Stimulated activated CD4-positive, alpha-beta T cell treated with anti-CD3 and anti-CD28 coated beads, Interleukin-1b, Interleukin-23, amount 100 ng/mL, for 1 hour (primary cell): ENCODE measurements at places on chromosomes 5 and 9.
A peak's percentile ranks its signal among the peaks of the same experiment; 100 is the strongest.

DNA sequence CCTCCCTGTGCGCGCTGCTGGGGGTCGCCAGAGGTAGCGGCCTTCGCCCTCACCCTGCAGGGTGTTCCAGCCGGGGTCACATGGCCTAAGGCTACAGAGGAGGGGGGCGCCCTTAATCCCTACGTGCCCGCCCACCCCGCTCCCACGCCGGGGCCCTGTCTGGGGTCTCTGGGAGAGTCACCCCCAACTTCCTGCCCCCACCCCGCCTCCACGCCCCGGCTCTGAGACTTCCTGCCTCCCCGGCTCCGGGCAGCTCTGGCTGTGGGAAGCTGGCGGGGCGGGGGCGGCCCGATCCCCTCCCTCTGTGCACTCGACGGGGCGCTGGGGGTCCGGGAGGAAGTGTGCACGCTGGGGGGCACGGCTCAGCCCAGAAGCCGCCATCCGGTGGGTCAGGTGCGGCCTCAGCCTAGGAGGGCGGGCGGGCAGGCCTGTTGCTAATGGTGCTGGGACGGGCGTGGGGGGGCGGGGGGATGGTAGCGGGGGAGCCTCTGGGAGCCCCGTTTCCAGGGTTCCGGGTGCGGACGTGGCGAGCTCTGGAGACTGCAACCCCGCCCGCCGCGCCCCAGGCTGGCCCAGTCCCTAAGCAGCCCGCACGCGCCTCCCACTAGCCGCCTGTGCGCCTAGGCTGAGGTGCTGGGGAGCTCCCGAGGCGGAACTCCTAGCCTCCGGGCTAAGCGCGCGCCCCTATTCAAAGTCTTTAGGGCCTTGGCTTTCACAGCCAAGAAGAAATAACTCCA lies 61.6 kb downstream of the CXXC5 start:
- no peak for DNase-seq

- no peak for DNase-seq
Observed at GRCh38 chr9:117242082-117242481, 172.8 kb downstream of the ASTN2 start.

GRCh38 chr5:24742334-24742733 lies 97.6 kb upstream of the CDH10 start:
- DNase-seq = no peak

DNA sequence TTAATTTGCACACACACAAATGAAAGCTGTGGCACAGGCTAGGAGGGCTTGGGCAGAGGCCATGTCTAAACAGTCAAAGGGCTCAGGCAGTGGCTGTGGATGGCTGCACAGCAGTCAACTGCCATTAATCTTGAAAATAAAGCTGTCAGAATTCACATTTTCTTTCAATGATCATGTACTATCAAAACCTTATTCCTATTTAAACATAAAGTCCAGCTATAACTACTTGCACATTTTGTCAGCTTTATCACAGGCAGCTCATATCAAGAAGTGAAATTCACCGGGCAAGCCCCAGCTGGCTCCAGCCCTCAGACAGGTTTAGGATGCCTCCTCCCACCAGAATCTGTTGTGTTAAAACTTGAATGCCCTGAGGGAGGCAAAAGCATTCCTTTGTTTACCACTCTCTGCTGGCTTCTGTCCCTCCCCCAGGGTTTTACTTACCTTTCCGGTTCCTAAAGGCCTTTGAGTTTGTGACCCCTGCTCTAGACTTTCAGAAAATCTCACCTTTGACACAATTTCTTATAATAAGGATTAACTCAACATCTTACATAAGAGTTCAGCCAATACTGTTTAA lies 54.9 kb upstream of the GRAMD2B start:
- DNase-seq = no peak

GRCh38 chr5:58335518-58335917 lies 124.4 kb downstream of the PLK2 start:
- DNase-seq = no peak

- DNase-seq = no peak
Observed at GRCh38 chr9:112771359-112772214, 21.0 kb downstream of the SNX30 start.

DNA sequence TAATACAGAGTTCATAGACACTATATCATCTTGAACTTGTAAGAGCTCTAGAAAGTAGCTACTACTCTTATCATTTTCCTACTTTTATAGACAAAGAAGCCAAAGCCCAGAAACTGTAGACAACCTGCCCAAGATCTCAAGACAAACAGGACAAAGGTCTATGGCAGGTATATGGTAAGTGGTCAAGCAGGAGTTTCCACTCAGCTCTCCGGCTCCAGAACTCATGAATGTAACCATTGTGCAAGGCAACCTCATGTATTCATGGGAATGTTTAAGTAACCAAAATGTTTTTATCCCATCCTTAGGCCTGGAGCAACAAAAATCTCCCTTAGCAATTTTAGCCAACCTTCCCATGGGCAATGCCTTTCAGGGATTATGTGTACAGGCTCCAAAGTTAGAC lies 163.4 kb upstream of the PUM3 start:
- DNase-seq = no peak

GRCh38 chr9:132862533-132862932 lies 15.6 kb downstream of the AK8 start:
- DNase-seq = no peak

- DNase-seq = no peak
Observed at GRCh38 chr5:124957063-124957462, 210.6 kb upstream of the ZNF608 start.

DNA sequence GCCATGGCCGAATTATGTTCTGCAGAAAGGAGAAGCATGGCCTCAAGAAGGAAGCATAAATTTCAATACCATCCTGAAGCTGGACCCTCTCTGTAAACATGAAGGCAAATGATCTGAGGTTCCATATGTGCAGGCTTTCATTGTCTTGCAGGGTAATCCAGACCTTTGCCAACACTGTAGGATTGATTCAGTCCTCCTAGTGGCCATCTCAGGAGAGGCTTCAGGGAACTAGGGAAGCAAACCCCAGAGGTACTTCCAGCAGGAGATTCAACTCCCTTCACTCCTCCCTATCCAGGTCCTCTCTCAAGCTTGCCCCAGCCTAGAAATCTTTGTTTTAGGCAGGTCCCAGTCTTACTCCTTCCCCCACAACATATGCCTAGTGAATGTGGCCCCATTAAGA lies 99.3 kb upstream of the HCN1 start:
- no peak for DNase-seq

DNA sequence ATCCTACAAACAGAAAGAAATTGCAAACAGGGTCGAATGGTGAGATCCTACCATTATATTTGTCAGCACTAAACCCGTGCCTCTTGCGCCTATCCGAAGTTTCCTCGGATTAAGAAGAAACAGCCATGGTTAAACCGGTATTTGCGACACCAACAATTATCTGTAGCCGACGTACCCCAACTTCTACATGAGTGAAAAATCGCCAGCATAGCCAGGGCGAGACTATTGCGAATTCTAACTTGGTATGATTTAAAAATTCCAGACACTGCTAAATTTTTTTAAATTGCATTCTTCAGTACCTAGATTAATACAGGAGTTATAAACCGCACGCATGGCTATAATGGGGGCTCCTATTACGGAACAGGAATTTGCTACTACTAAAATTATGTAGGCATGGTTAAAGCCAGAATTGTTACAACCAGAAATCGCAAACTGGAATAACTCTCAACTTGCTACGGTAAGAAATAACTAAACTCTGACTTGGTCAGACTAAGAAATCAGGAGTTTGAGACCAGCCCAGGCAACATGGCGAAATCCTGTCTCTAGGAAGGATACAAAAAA lies 25.3 kb upstream of the ANXA2R start:
- DNase-seq = no peak

- DNase-seq = peak; percentile 3
Observed at GRCh38 chr9:125241863-125242739, 958 bp upstream of the HSPA5 start.

GRCh38 chr5:173901705-173902104 lies 13.6 kb downstream of the CPEB4 start:
- DNase-seq = no peak

DNA sequence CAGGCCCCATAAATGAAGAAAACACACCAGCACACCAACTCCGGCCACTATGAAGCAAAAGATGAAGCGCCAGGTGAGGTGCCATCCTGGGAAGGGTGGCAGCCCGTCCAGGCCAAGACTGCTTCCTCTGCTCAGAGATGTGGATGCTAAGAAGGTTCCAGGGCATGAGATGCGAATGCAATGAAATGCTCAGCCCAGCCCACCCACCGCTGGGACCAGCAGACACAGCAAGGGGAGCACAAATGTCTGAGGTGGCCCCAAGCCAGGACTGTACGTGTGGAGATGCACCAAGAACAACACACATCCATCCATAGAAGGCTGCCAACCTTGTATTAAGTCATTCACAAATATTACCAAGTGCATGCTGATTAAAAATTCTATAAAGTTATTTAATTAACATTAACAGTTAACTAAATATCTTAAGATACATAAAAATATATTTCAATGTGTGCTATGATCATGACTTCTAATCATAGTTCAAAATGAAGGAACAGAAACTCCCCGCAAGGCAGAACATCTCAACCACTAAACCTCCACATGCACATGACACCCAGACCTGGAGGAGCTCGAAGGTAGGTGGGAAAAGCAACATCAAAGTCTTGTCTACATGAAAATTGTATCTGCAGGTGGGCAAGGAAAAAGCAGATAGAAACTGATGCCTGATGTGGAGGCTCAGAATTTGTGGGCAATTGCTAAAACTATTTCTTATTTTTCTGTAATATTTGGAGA lies 43.7 kb downstream of the BICD2 start:
- DNase-seq = no peak

- no peak for DNase-seq
Observed at GRCh38 chr5:113330533-113331208, 104.1 kb downstream of the TSSK1B start.

- DNase-seq = no peak
Observed at GRCh38 chr5:30401479-30402058, 791.9 kb upstream of the CDH6 start.

GRCh38 chr5:158265346-158265745 lies 406.4 kb upstream of the CLINT1 start:
- DNase-seq = no peak

GRCh38 chr5:73441378-73441777 lies 7.2 kb downstream of the FOXD1 start:
- DNase-seq = no peak

GRCh38 chr5:56291661-56292374 lies 58.7 kb upstream of the ANKRD55 start:
- DNase-seq = no peak

- no peak for DNase-seq
Observed at GRCh38 chr9:136852664-136853595, 784 bp downstream of the MAMDC4 start.

GRCh38 chr5:119382169-119382568 lies 26.4 kb downstream of the TNFAIP8 start:
- DNase-seq = no peak
